Upper lobe of left lung (tissue), 6 donors: ENCODE measurements at places on chromosomes 2 and 18. TPM values are rescaled to one million over a fixed set of nuclear protein-coding genes. Genes with fewer than 3 reads are reported as not detected.

DNA sequence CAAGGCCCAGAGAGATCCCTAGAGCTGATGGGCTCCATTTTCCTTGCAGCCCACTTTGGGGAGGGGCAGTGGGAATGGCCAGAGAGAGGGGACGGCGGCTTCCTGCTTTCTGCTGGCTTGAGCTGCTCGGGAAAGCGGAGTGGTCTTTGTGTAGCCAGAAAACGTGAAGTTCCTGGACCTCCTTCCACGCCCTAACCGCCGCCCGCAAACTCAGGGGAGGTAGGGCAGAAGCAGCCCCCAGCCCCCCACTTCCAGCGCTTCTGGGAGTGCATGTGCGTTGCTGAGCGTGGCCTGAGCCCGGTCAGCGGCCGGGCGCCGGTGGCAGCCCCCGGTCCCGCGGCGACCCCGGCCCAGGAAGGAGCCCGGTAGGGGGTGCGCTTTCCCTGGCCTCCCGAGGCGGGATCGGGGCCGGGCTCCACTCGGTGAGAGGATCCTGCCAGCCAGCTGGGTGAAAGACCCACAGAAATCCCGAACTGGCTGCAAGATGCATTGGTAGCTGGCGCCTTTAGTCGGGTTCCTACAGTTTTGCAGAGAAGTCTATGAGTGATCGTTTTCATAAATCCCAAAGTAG lies 25.3 kb upstream of the BOD1L2 start:
- H3K4me3 ChIP-seq: no peak overlapping the region
- no peaks in the 10 kb centered on the region for H3K4me1 ChIP-seq
- H3K27ac ChIP-seq: no peak overlapping the region
- H3K27me3 ChIP-seq: peaks cover 5% of the 10 kb centered on the region

DNA sequence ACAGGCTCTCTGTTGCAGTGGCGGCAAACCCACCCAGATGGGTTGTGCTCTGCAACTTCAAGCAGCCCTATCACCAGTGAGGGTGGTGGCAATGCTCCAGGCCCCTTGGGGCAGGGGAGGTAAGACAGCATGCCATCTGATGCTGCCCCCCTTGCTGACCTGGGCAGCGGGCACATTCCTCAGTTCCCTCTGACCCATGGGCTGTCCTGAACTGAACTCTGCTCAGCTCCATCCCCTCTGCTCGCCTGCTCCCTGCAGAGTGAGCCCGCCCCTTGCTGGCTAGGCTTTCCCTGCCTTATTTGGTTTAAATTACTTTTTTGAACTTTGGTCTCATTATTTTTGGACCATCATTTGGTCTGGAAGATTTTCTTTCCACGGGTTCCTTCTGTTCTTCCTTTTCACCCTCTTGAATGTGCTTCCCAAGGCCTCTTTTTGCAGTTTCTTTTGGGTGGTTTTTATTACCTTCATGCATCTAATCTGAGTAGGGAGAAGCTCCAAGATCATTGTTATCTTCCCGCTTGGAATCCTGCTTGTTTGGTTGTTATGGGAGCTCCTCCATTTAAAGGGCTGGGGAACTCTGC lies 565.4 kb downstream of the TNS1 start:
- H3K4me1 ChIP-seq: peaks cover 15% of the 10 kb centered on the region
- H3K27me3 ChIP-seq: no peaks in the 10 kb centered on the region
- H3K4me3 ChIP-seq: no peak overlapping the region
- no peak for DNase-seq
- H3K27ac ChIP-seq: no peak overlapping the region

DNA sequence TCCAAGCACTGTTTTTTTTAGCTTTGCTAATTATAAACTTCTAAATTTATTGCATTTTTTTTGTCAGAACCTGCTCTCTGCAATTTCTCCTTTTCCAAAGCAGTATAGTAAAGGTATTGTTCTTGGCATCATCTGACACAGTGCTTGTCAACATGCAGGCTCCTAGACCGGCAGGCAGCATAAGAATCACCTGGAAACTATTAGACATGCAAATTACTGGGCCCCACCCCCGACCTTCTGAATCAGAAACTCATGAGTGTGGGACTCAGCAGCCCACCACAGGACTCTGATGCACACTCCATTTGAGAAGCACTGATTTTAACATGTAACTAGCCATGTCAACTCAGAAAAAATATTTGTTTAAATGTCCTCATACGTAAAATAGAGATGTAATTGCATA lies 551.1 kb upstream of the CELF4 start:
- no peaks in the 10 kb centered on the region for H3K36me3 ChIP-seq
- no peaks in the 10 kb centered on the region for H3K27me3 ChIP-seq
- DNase-seq: no peak
- H3K27ac ChIP-seq: no peak overlapping the region
- H3K4me1 ChIP-seq: no peaks in the 10 kb centered on the region

- no peaks in the 10 kb centered on the region for H3K4me1 ChIP-seq
- DNase-seq: no peak
- H3K4me3 ChIP-seq: no peak overlapping the region
- no peaks in the 10 kb centered on the region for H3K27me3 ChIP-seq
- H3K27ac ChIP-seq: no peak overlapping the region
These were observed 169.2 kb downstream of the LNPK start for GRCh38 chr2:175832866-175833265.

DNA sequence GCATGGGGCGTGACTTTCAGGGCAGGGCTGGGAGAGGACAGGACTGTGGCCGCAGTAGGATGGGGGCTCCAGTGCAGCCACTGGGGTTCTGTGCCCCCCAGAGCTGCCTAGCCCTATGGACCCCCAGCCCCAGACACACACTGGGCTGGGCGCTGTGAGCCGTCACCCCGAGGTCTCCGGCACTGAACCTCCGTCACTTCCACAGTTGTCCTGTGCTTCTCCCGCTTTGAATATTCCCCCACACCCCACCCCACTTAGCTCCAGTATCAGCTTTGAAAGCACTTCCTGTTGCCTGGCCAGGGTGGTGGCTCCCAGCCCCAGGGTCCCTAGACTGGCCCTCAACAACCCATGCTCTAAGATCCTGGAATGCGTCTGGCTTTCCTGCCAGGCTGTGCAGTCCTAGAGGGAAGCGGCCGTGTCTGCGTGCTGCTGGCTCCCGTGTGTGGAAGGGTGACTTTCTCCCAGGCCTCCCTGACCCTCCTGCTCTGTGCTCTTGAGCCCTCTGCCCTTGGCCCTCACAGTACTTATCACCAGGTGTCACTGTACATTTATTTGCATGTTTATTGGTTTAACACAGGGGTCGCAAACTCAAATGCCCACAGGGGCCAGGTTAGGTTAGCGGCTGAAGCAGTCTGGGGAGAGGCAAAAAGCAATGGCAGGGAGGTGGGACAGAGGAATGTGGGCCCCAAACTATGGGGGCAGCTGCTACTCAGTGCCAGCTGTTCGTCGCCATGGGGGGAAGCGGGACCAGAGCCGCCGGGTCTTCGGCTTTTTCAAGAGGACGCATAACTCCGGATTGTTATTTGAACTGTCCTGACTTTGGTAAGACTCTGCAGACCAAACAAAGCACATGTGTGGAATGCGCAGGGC lies 9.9 kb downstream of the OBSL1 start:
- no peak overlapping the region for H3K27ac ChIP-seq
- no peak overlapping the region for H3K4me3 ChIP-seq
- no peak for DNase-seq
- no peaks in the 10 kb centered on the region for H3K27me3 ChIP-seq
- H3K36me3 ChIP-seq: no peaks in the 10 kb centered on the region

- no peak overlapping the region for H3K4me3 ChIP-seq
- DNase-seq: no peak
- H3K27ac ChIP-seq: no peak overlapping the region
- H3K27me3 ChIP-seq: no peaks in the 10 kb centered on the region
These were observed 48.0 kb downstream of the LOXHD1 start for GRCh38 chr18:46609048-46609447.

GRCh38 chr2:120299561-120299960 lies 46.4 kb upstream of the INHBB start:
- no peaks in the 10 kb centered on the region for H3K27me3 ChIP-seq
- H3K4me3 ChIP-seq: no peak overlapping the region
- H3K4me1 ChIP-seq: no peaks in the 10 kb centered on the region

DNA sequence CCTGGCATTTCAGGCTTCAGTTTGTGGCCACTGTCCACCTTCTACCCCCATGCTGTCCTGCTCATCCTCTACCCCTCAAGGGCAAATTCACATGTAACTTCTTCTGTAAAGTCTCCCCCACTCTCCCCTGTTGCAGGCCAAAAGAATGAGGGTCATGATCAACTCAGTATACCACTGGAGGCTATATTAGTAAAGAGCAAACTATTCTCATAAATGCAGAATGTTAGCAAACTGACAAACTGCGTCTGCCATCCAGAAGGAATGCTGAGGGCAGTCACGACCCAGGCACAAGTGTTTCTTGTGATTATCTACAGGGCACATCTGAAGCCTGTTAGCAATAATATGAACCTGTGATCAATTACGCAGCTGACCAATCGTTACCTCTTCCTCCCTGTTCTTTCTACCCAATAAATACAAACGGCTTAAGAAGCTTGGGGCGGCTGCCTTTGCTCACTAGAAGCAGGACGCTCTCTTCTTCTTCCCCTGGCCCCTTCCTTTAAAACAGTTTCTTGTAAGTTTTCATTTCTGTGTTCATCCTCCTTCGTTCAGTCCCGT lies 58.3 kb downstream of the SEPTIN10 start:
- no peaks in the 10 kb centered on the region for H3K36me3 ChIP-seq
- no peak for DNase-seq
- no peak overlapping the region for H3K4me3 ChIP-seq
- H3K27ac ChIP-seq: no peak overlapping the region

DNA sequence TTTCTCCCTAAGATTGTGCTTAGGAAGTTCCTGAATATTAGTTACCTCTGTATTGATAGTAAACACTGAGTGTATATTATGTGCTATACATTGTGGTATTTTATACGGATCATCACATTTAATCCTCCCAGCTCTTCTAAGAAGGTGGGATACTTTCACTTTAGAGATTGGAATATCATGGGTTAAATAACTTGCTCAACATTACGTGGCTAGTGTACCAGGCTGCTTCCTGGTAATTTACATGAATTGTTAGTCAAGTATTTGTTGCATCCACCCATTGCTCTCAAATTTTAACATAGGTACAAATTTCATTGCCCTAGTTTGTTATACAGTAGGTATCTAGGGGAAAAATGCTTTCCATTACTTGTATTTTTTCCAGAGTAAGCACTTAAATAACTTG lies 21.4 kb downstream of the FAM98A start:
- DNase-seq: no peak
- H3K36me3 ChIP-seq: no peaks in the 10 kb centered on the region
- no peak overlapping the region for H3K4me3 ChIP-seq
- no peak overlapping the region for H3K27ac ChIP-seq
- no peaks in the 10 kb centered on the region for H3K27me3 ChIP-seq

DNA sequence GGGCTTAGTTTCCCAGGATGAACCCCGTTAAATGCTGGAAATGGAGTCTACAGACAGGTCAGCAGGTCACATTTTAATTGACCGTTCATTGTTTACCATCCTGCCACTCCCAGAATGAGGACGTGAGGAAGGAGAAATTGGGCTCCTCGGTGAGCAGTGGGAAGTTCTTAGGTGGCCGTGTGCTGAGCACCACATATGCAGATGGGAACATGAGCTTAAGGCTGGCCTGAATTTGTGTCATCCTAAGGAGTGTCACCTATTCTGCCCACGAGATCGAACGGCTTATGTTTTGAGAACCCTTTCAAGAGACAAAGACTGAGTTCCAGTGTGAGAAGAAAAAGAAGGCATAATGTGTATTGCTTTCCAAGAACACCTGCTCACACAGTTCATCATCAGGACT lies 234.4 kb upstream of the PXDN start:
- H3K27me3 ChIP-seq: no peaks in the 10 kb centered on the region
- H3K4me3 ChIP-seq: no peak overlapping the region
- H3K27ac ChIP-seq: no peak overlapping the region
- no peak for DNase-seq

The BOLL gene
- total RNA-seq: not detected

The TTN gene
- 13.8 TPM for total RNA-seq

The DCDC2C gene
- not detected for total RNA-seq

The UGT1A7 gene
- not detected for total RNA-seq

The TUBB8B gene
- total RNA-seq: not detected
